PC-3 (cell line): ENCODE measurements at places on chromosomes 6 and 20.

DNA sequence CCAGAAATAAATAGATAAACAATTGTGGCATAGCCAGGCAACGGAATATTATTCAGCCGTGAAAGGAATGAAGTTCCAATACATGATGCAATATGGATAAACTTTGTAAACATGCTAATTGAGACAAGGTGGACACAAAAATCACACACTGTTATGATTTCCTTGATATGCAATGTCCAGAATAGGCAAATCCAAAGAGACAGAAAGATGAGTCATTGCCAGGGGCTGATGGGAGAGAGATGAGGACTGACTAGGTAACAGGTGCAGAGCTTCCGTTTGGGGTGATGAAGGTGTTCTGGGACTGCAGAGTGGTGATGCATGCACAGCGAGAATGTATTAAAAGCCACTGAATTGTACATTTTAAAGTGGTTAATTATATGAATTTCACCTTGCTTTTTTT, 31.1 kb upstream of the SPO11 start:
- H3K4me3 ChIP-seq, result no peak overlapping the region
- DNase-seq, result no peak
- H3K27ac ChIP-seq, result no peak overlapping the region
- no peaks in the 10 kb centered on the region for H3K36me3 ChIP-seq
- H3K27me3 ChIP-seq, result peaks cover 58% of the 10 kb centered on the region

DNA sequence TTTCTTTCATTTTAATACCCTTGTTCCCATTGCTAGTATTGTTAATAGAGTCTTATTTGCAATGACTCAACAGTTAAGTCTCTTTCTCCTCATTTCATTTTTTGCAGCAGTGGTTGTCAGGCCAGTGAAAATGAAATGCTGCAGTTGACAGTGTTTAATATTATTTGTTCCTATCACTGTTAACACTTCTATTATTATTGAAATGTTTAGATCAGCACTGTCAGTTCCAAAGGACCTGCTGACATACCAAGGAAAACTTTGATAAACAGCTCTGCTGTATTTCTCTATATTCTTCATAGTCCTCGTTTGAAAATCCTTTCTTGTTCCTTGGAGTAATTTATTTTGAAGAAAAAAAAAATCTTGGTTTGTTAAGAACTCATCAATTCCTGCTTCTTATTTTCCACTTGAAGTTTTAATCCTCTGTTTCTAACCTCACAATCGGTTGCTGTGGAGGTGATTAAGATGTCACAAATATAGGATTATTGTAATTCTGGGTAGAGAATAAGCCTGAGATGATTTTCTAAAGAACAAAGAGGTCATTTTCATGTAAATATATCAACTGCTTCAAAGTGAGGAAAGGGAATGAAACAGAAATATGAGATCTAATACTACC, 1065.9 kb upstream of the CITED2 start:
- H3K4me3 ChIP-seq, result no peak overlapping the region
- H3K36me3 ChIP-seq, result no peaks in the 10 kb centered on the region
- no peak overlapping the region for H3K27ac ChIP-seq
- DNase-seq, result no peak

DNA sequence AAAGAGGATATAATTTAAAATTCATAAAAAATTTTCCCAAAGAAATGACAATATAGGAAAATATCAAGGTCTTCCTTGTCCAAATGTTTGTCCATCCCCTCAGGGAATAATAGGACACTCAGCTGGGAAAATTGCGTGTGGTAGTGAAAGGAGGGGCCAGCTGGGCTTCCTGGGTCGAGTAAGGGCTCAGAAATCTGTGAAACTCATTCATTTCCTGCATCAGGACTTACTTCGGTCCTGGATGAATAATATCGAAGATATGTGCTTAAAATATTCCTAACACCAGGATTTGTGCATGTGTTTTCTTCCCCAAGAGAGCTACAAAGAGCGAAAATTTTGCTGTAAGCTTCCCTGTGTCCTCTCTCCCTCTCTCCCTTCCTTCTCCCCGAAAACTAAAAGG, 118.2 kb upstream of the GJE1 start:
- H3K27ac ChIP-seq, result peak overlapping the region; percentile 100
- H3K36me3 ChIP-seq, result no peaks in the 10 kb centered on the region
- H3K27me3 ChIP-seq, result no peaks in the 10 kb centered on the region
- peak; percentile 93 for DNase-seq

DNA sequence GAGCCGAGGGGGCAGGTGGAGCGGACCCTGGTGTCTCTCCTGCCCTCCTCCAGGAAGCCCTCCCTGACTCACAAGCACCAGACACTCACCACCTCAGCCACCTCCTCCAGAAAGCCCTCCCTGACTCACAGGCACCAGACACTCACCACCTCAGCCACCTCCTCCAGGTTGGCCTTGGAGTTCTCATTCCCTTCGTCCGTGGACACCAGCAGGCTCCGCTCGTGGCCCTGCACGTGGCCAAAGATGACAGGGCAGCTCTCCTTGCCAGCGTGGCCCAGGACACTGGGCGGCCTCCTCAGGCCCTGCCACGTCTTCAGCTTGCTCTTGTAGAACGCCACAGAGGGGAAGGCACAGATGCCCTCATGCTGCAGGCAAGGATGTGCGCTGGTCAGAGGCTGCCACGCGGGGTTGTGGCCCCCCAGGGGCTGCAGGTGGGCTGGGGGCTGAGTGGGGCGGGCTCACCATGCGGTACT, 6.4 kb downstream of the FNDC11 start:
- H3K36me3 ChIP-seq, result peaks cover 4% of the 10 kb centered on the region; the same call in 1 of the 2 replicates
- no peak overlapping the region for H3K27ac ChIP-seq
- H3K4me3 ChIP-seq, result no peak overlapping the region
- H3K4me1 ChIP-seq, result no peaks in the 10 kb centered on the region
- no peak for DNase-seq
- no peaks in the 10 kb centered on the region for H3K27me3 ChIP-seq

DNA sequence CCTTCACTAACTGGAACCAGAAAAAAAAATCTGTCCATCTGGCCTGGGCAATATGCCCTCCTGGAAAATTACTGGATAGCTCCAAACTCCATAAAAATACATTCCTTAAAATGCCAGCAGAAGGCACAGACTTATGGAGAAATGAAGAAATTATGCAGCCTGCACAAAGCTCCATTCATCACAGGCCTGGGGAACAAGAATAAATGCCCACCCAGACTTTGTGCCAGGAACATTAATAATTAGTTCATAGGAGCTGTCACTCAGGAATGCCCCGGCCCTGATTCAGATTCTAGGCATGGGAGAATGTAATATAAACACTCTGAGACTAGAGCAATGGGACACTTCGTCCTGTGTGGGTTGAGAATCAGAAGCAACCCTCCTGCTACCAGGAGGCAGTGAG, 199.3 kb downstream of the OTOR start:
- H3K4me1 ChIP-seq, result no peaks in the 10 kb centered on the region
- no peak overlapping the region for H3K27ac ChIP-seq
- no peaks in the 10 kb centered on the region for H3K36me3 ChIP-seq
- no peak overlapping the region for H3K4me3 ChIP-seq
- no peak for DNase-seq

DNA sequence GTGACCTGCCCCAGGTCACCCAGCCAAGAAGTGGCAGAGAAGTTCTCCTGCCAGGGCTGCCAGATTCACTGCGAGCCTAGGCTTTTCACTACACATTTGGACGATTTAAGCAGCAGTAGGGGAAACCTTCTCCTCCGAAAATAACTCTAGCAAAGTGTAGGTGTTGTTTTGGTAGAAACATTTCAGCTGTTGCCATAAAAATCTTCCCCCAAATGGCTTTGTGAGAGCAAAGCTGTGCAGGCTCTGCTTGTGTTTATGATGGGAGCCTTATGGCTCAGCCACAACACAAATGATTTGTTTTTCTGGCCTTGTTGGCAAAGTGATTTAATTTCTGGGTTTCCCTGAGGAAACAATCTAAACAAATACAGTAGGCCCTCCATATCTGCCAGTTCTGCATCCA, 81.8 kb downstream of the PLCB4 start:
- H3K4me3 ChIP-seq, result no peak overlapping the region
- H3K4me1 ChIP-seq, result peaks cover 10% of the 10 kb centered on the region
- no peaks in the 10 kb centered on the region for H3K27me3 ChIP-seq
- no peak for DNase-seq

DNA sequence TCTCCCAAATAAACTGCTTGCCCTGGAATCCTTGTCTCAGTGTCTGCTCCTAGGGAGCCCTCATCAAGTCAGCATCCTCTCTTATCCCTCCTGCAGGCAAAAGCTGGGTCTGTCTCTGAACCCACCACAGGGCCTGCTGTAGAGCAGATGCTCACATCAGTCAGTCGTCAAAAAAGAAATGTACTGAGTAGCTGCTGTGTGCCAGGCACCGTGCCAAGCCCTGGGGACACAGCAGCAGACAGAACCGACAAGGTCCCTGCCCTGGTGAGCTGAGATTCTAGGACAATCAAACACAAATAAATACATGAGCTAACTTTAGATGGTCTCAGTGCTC, 68.5 kb downstream of the EYA2 start:
- no peaks in the 10 kb centered on the region for H3K36me3 ChIP-seq
- peaks cover 39% of the 10 kb centered on the region for H3K4me1 ChIP-seq
- H3K27me3 ChIP-seq, result no peaks in the 10 kb centered on the region
- no peak overlapping the region for H3K4me3 ChIP-seq
- H3K27ac ChIP-seq, result peak overlapping the region; percentile 66

DNA sequence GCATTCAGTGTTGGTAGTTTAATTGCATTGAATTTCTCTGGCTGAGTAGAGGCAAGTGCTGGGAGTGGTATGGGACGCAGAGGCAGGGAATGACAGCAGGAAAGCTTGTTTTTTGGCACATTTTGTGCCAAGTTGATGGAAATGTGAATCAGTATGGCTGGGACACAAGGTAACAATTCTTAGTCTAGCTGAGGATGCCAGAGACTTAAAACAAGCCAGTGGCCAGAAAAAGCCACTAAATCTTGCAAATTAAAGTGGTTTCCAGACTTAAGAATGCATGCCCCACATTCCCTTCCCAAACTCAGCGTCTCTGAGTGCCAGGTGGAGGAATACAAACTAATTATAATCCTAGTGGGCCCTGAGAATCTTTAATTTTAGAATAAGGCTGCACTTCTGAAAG, 35.9 kb downstream of the PPARD start:
- H3K4me3 ChIP-seq, result no peak overlapping the region
- no peak overlapping the region for H3K27ac ChIP-seq
- peaks cover 16% of the 10 kb centered on the region for H3K4me1 ChIP-seq
- H3K27me3 ChIP-seq, result no peaks in the 10 kb centered on the region
- H3K36me3 ChIP-seq, result peaks cover 18% of the 10 kb centered on the region

GRCh38 chr6:26431258-26432172, 8.8 kb upstream of the BTN3A3 start:
- no peak overlapping the region for H3K4me3 ChIP-seq
- no peaks in the 10 kb centered on the region for H3K4me1 ChIP-seq
- H3K36me3 ChIP-seq, result peaks cover 10% of the 10 kb centered on the region
- no peak overlapping the region for H3K27ac ChIP-seq

DNA sequence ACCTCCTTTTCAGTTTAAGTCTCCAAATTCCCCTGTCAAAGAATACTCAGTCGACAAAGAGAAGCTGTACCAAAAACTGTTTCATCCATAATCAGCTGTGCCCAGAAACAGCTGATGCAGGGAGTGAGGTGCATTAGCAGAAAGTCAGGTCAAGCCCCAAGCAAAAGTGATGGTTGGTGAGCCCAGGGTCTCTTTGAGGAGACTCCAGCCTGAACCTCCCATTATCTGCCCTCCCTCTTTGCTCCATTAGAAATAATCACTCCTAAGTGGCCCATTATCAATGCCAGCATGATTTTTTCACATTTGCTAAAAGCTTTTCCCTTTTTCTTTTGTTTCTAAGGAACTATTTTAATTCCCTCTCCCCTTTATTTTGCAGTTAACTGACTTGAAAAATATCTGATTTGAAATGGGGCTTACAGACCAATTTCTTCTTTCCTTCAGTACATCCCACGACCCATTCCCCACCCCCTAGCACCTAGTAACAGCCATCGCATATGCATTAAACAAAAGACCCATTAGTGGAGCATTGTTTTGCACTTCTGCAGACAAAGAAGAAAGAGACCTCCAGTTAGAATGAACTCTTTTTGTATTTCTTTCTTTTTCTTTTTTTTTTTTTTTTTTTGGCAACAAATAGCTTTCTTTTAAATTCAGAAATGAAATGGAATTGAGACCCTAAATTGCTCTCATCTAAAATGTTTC, 257.0 kb downstream of the GRIK2 start:
- no peak for DNase-seq
- no peak overlapping the region for H3K27ac ChIP-seq
- no peaks in the 10 kb centered on the region for H3K4me1 ChIP-seq
- no peaks in the 10 kb centered on the region for H3K27me3 ChIP-seq
- no peaks in the 10 kb centered on the region for H3K36me3 ChIP-seq
- H3K4me3 ChIP-seq, result no peak overlapping the region

- H3K27ac ChIP-seq, result peak overlapping the region; percentile 60
- no peak overlapping the region for H3K4me3 ChIP-seq
- peaks cover 37% of the 10 kb centered on the region for H3K4me1 ChIP-seq
- H3K36me3 ChIP-seq, result no peaks in the 10 kb centered on the region
- H3K27me3 ChIP-seq, result no peaks in the 10 kb centered on the region
Observed at GRCh38 chr6:133101790-133102189, 139.4 kb upstream of the EYA4 start.

DNA sequence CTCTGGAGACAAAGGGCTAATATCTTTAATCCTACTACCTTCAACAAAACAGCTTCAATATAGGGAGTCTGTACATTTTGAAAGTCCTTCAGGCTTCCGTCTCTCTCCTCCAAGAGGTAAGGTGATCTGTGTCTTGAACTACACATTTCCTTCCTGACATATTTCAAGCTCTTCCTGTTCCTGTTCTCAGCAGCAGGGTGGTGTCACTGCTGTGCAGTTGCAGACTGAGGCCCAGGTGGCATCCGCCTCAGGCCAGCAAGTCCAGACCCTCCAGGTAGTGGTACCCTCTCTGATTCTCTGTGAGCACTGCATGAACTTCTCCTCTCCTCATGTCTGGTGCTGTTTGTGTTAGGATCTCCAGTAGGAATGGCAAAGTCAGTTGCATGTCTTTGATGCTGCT, 7.8 kb downstream of the NFYA start:
- H3K4me1 ChIP-seq, result peaks cover 19% of the 10 kb centered on the region; the same call in 1 of the 2 replicates
- DNase-seq, result no peak
- no peaks in the 10 kb centered on the region for H3K27me3 ChIP-seq
- no peak overlapping the region for H3K4me3 ChIP-seq

- H3K27ac ChIP-seq, result no peak overlapping the region
- H3K4me3 ChIP-seq, result no peak overlapping the region
- no peaks in the 10 kb centered on the region for H3K27me3 ChIP-seq
- H3K4me1 ChIP-seq, result peaks cover 6% of the 10 kb centered on the region
Observed at GRCh38 chr6:33745548-33745947, 1.2 kb downstream of the IP6K3 start.

DNA sequence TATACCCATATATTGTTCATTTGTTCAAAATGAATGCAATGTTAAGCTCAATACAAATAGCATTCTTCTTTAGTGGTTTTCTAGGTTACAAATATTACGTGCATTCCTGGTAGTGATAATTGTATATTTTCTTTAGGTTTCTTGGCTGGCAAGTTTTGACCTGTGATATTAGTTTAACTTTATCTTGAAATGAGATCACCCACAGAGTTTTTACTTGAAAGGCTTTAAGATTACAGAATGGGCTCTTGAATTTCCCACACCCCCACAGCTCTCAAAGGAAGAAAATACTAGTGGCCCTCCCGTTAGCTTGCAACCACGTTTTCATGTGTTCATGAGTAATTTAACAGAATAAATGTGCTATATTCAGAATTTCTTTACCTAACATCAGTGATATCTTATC, 1315.5 kb upstream of the GJE1 start:
- no peaks in the 10 kb centered on the region for H3K36me3 ChIP-seq
- no peak for DNase-seq
- no peak overlapping the region for H3K4me3 ChIP-seq
- H3K4me1 ChIP-seq, result no peaks in the 10 kb centered on the region
- no peak overlapping the region for H3K27ac ChIP-seq

GRCh38 chr6:31403283-31404060, at the start of gene MICA:
MICA (plus strand) TSS chr6:31403595; CDS start chr6:31403633, 38 bp downstream.
- H3K4me3 ChIP-seq, result peak within 1 kb of the TSS; percentile 97
- peaks cover 49% of the 10 kb centered on the region for H3K4me1 ChIP-seq
- H3K36me3 ChIP-seq, result no peaks in the 10 kb centered on the region
- peak; percentile 94 for DNase-seq
- peak within 1 kb of the TSS; percentile 40 for H3K27ac ChIP-seq
- H3K27me3 ChIP-seq, result no peaks in the 10 kb centered on the region
